ENCODE measurements at places on chromosomes 12 and 14.

GRCh38 chr12:122963941-122964265, 2.4 kb downstream of the ABCB9 start:
- DNase-seq: no peak

- no peak for DNase-seq
Measured at GRCh38 chr12:46067094-46067493, 76.7 kb upstream of the SCAF11 start.

DNA sequence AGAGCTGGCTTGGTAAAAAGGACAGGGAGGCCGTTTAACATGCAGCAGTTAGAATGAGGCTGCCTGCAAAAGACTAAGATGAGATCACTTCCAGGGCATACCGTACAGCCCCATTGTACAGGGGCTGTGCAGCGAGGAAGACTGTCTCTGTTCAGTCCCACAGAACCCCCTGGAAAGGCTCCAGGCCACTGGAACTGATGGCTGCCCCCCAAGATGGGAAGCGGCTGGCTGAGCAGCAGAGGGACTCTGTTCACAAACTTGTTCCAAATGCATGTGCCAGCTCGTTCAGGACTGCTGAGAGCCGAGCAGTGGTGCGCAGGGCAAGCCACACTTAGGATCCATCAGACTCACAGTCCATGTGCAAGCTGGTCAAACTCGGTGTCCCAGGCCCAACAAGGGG, 82.9 kb downstream of the CHGA start:
- DNase-seq: no peak

DNA sequence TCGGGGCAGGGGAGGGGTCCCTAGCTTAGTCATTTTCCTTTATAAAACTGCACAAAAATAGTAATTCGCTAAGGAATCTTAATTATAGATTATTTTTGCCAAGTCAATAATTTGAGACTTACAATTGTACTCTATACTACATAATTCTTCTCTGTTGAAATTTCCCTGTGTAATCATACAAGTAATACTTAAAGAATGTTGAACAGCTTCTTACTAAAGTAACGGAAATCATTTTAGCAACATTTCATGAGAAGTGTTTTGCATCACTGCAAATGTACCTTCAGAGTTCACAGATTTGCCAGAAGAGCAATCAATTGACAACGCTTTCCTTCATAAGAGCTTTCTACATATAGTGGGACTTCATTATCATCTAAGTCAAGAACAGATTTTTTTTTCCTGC, 7.9 kb upstream of the GNG2 start:
- DNase-seq: no peak

DNA sequence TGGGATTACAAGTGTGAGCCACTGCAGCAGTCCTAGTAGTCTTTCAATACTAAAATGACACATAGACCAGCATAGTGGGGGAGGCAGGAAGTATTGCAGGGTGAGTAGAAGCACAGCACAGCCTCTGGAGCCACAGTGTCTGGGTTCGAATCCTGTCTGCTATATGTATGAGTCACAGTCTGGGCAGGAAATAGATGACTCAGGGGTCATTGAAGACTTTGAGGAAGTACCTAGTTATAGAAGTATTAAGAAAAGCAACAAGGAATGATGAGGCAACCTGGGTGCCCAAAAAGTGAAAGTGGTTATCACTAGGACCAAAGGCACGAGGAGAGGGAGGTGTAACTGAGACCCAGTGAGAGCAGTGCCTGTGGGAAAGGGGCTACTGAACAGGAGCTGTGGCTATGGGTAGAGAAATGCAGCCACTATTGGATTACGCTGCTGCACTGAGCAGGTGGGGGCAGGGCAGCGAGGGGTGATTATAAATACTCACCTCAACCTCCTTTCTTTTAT, 124.0 kb downstream of the PDE3A start:
- no peak for DNase-seq

DNA sequence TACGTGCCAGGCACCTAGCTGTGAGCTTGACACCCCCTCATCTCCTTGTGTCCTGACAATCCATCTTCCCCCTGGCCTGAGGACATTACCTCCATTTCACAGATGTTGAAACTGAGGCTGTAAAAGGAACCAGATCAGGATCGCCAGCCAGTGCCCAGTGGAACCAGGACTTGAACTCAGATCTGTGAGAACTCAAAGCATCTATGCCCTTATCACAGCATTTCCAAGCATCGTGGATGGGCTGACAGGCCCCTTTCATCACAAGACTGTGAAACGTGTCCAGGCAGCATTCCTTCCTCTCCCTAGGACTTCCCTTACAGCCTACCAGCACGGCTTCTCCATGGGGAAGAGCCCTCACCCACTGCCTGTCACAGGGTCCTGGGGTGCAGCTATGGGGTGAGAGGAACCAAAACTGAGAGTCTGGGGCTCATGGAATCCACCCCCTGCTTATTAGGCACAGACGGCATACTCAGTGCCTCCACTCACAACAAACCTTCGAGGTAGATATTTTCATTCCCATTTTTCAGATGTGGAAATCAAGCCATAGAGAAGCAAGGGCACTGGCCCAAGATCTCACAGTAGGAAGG, 26.9 kb downstream of the CMKLR1 start:
- DNase-seq: no peak
